Transverse colon (tissue), 4 donors: ENCODE measurements at places on chromosomes 7 and 10. TPM values are rescaled to one million over a fixed set of nuclear protein-coding genes. Genes with fewer than 3 reads are reported as not detected.

Gene ACBD7
- not detected for total RNA-seq

DNA sequence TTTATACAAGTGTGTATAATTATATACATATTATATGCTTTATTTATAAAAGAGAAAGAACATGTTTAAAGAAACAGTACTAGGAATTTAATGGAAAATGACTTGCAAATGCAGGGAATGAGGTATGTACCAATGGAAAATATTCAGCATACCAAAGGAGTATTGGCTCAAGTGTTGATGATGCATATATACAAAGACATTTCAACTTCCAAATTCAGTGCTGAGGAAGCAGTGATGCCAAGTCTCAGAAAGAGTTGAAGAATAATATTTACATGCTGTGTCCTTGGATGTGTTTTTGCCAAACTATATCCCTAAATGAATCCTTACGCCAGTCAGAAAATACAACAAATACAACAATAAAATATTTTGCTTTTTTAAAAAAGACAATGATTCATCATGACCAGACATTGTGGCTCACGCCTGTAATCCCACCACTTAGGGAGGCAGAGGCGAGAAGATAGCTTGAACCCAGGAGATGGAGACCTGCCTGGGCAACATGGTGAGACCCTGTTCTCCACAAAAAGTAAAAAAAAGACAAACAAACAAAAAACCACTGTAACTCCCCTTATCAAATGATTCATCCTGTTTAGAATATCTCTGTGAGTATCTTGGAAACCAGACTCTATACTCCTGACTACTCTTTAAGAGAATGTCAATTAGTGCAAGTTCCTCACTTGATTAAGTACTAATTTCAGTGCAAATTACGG lies 157.2 kb downstream of the CHRM2 start:
- H3K27me3 ChIP-seq = no peaks in the 10 kb centered on the region
- H3K27ac ChIP-seq = peak overlapping the region; percentile 42
- DNase-seq = no peak
- no peaks in the 10 kb centered on the region for H3K4me1 ChIP-seq
- no peaks in the 10 kb centered on the region for H3K36me3 ChIP-seq

DNA sequence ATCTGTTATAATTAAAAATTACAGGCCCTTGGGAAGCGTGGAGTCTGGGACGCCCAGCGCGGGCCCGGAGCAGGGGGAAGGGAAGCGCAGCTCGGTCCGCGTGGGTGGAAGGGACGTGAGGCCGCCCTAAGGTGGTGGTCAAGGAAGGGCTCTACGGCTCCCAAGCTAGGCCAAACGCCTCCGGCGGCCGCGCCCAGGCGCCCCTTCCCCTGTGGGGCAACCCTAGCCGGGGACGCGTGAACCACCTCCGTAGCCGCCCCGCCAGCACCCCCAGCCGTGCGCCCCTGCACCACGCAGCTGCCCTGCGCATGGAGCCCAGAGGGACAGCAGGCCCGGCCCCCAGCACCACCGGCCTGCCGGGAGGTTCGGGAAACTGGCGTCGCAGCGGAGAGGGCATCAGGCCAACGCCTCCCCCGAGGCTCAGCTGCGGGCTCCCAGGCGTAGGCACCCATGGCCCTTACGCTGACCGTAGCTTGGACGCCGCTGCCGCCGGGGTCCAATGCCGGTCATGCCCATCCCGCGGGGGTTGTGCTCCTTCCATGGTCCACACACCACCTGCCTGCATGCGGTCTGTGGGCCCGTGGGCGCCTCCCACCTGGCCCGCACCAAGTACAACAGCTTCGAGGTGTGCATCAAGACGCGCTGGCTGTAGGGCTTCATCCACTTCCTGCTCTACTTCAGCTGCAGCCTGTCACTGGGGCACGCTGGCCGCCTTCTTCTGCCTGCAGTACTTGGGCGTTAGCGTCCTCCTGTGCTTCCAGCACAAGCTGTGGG lies 166.7 kb downstream of the SEPTIN7 start:
- no peak overlapping the region for H3K4me3 ChIP-seq
- no peaks in the 10 kb centered on the region for H3K4me1 ChIP-seq
- H3K27me3 ChIP-seq = peaks cover 11% of the 10 kb centered on the region
- H3K36me3 ChIP-seq = no peaks in the 10 kb centered on the region
- DNase-seq = no peak

- H3K4me3 ChIP-seq = peak overlapping the region; percentile 48
- no peak overlapping the region for H3K27ac ChIP-seq
- no peaks in the 10 kb centered on the region for H3K36me3 ChIP-seq
- peak; percentile 29 for DNase-seq
- peaks cover 21% of the 10 kb centered on the region for H3K4me1 ChIP-seq
Observed at GRCh38 chr10:61000769-61001730, 57.1 kb upstream of the RHOBTB1 start.

DNA sequence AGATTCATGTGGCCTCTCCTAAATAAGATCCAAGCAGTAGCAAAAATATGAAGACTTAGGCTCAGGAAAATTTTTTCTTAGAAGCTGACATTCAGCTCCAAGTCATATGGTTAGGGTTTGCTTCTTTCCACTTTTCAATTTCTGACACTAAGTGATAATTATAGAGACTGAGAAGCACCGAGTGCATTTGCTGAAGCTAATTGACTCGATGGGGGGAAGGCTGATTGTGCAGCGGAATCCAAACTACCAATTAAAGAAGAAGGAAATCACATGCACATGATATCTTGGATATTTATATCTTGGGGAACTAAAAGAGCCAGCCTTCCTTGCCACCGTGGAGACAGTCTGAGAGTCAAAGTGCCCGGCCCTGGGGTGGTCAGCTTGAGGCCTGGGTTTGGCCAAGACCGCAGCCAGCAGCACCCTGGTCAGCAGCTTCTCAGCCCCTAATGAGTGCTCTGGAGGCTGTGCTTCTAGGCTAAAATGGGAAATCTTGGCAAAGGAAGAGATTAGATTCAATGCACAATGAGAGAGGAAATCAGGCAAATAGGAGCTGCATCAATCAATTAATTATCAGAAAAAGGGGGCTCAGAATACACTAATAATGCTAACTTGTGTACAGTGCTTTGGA lies 589.3 kb downstream of the NRG3 start:
- no peak overlapping the region for H3K4me3 ChIP-seq
- no peaks in the 10 kb centered on the region for H3K4me1 ChIP-seq
- no peaks in the 10 kb centered on the region for H3K27me3 ChIP-seq
- H3K27ac ChIP-seq = no peak overlapping the region

Gene UPK3BL1
- 92.0 TPM for total RNA-seq

DNA sequence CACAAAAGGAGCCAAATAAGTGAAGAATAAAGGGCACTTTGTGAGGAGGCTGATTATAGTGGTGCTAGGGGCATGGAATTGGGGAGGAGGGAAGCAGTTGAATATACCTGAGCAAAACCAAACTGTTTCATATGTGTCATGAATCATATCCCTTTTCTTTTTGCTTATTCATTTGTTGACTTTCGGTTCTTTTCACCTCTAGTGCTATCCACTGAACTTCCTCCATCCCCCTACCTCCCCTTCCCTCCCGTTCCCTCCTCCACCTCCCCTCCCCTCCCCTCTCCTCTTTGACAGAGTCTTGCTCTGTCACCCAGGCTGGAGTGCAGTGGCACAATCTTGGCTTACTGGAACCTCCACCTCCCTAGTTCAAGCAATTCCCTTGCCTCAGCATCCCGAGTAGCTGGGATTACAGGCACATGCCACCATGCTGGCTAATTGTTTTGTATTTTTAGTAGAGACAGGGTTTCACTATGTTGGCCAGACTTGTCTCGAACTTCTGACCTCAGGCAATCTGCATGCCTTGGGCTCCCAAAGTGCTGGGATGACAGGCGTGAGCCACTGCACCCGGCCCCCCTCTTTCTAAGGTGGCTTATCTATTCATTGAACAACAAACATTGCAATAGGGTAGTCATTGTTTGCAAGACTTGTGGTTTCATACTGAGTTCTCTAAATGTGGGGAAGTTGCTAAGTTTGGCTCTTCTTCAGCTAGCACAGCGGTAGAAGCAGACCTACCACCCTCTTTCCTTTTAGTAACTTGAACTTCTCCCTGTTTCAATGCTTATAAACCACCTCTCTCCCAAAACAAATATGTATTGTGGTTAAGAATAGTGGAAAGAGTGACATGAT lies 150.4 kb upstream of the PRPS1L1 start:
- no peak overlapping the region for H3K27ac ChIP-seq
- H3K27me3 ChIP-seq = no peaks in the 10 kb centered on the region
- H3K36me3 ChIP-seq = no peaks in the 10 kb centered on the region
- peaks cover 3% of the 10 kb centered on the region for H3K4me1 ChIP-seq
- DNase-seq = no peak

- H3K4me1 ChIP-seq = no peaks in the 10 kb centered on the region
- no peak overlapping the region for H3K4me3 ChIP-seq
- H3K27ac ChIP-seq = no peak overlapping the region
- H3K27me3 ChIP-seq = no peaks in the 10 kb centered on the region
- H3K36me3 ChIP-seq = no peaks in the 10 kb centered on the region
Observed at GRCh38 chr7:111827863-111828504, 265.7 kb upstream of the IMMP2L start.

- no peak for DNase-seq
- H3K4me3 ChIP-seq = no peak overlapping the region
- no peak overlapping the region for H3K27ac ChIP-seq
- no peaks in the 10 kb centered on the region for H3K27me3 ChIP-seq
- no peaks in the 10 kb centered on the region for H3K36me3 ChIP-seq
Observed at GRCh38 chr7:135729230-135729629, 1.2 kb upstream of the SLC13A4 start.

- no peak overlapping the region for H3K27ac ChIP-seq
- H3K4me1 ChIP-seq = peaks cover 12% of the 10 kb centered on the region
- DNase-seq = no peak
- H3K36me3 ChIP-seq = no peaks in the 10 kb centered on the region
- no peak overlapping the region for H3K4me3 ChIP-seq
Observed at GRCh38 chr7:37395618-37396259, 52.9 kb downstream of the ELMO1 start.

- peak overlapping the region; percentile 61 for H3K4me3 ChIP-seq
- H3K27me3 ChIP-seq = no peaks in the 10 kb centered on the region
- no peak for DNase-seq
- peaks cover 36% of the 10 kb centered on the region for H3K4me1 ChIP-seq
- peak overlapping the region; percentile 98 for H3K27ac ChIP-seq
- no peaks in the 10 kb centered on the region for H3K36me3 ChIP-seq
Observed at GRCh38 chr10:61903928-61904344, 2.4 kb downstream of the ARID5B start.

DNA sequence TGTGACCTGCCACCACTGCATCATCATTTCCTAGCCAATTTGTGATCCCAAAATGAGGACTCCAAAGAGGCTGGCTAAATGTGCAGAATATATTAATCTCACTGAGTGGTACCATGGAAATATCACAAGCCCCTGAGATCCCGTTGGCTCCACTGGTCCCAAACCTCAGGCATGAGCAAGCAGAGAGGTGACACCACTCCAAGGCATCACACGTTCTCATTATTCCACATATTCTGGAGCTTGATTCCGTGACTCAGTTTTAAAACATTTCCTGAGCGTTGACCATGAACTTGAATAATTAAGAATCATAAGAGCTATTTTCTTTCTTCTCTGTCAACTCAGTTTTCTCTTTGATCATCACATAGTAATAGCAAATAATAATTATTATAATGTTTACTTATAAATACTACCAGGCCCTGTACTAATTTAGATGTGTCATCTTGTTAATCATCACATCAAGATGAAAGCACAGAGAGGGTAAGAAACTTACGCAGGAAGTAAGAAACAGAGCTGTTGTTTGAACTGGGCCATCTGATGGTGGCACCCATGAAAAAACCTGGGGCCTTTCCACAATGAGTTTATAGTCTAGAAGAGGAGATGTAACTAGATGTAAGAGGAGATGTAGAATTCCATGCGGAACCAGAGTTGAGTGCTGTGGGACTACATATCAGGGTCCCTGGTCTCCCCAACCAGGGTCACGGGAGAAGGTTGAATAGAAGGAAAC lies 3.5 kb downstream of the APBB1IP start:
- no peaks in the 10 kb centered on the region for H3K36me3 ChIP-seq
- H3K27me3 ChIP-seq = peaks cover 9% of the 10 kb centered on the region
- peak overlapping the region; percentile 27 for H3K27ac ChIP-seq
- no peak overlapping the region for H3K4me3 ChIP-seq
- no peaks in the 10 kb centered on the region for H3K4me1 ChIP-seq

DNA sequence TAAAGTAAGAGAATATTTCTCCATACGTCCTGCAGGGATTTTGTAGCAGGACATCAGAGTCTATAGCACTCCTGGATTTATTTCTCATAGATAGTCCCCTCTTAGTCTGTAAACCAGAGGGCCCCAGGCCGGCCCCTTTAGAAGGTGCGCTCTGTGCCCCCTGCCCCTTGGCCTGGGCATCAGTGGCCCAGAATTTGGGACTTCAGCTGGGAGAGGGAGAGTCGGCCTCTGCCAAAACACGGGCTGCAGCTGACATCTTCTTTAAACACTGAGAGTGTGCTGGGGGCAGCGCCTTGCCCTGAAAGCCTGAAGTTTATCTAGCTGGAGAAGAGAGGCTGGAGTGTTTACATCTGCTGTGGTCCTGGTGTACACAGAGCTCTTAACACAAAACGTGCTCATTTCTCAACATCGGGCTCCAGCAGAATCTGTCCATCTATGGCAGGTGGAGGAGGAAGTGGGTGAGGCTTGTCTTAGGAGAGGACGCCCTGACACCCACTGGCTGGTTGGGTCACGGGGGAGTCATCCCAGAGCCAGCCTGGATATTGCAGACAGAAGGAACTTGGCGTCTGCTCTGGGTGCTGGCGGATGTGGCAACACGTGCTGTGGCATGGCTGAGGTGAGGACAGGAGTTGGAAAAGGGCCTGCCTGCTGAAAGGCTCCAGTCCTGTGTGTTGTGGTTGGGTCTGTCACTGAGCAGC lies 5.0 kb upstream of the TACR2 start:
- no peak overlapping the region for H3K4me3 ChIP-seq
- no peaks in the 10 kb centered on the region for H3K27me3 ChIP-seq
- DNase-seq = peak; percentile 64

DNA sequence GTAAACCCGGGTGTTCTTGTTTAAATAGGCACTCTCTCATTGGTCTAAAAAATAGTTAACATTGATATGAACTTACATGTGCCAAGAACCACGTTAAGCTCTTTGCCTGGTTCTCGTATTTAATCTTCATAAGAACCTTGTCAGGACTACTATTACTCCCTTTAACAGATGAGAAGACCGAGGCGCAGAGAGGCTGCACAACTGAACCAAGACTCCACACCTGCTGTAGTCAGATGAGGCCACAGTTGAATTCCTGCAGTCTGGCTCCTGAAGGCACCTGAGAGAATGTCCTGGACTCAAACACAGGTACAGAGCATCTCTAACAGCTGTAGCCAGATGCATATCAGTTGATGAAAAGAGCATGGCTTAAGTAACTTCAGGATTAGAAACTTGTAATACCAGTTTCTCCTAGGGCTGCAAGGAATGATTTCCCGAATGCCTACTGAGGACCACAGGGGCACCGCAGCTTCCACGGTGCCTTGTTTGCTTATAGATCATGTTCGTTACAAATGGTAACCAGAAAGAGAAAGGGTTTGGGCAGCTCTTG lies 9.5 kb downstream of the DDC start:
- DNase-seq = no peak
- no peaks in the 10 kb centered on the region for H3K36me3 ChIP-seq
- H3K27me3 ChIP-seq = no peaks in the 10 kb centered on the region
- H3K4me1 ChIP-seq = no peaks in the 10 kb centered on the region
- H3K4me3 ChIP-seq = no peak overlapping the region
- H3K27ac ChIP-seq = peak overlapping the region; percentile 72

GRCh38 chr10:5904227-5904626 lies 14.2 kb downstream of the FBH1 start:
- H3K4me1 ChIP-seq = no peaks in the 10 kb centered on the region
- no peaks in the 10 kb centered on the region for H3K36me3 ChIP-seq
- DNase-seq = peak; percentile 26
- no peak overlapping the region for H3K4me3 ChIP-seq
- no peaks in the 10 kb centered on the region for H3K27me3 ChIP-seq

GRCh38 chr10:48598243-48598935 lies 6.5 kb downstream of the ARHGAP22 start:
- no peak overlapping the region for H3K27ac ChIP-seq
- H3K4me3 ChIP-seq = no peak overlapping the region
- no peaks in the 10 kb centered on the region for H3K36me3 ChIP-seq
